ENCODE measurements at places on chromosomes 1 and 21. TPM values are rescaled to one million over a fixed set of nuclear protein-coding genes. Genes with fewer than 3 reads are reported as not detected.

The F13B gene
- not detected for total RNA-seq

The OR2T34 gene
- not detected for total RNA-seq

The CCDC30 gene
- 0.20 TPM for total RNA-seq

The TMCC2 gene
- 2.3 TPM for total RNA-seq

The MRPL55 gene
- 123 TPM for total RNA-seq

The SLC30A10 gene
- total RNA-seq = not detected

Measured in mammary microvascular endothelial cell (primary cell).